Stimulated activated CD8-positive, alpha-beta memory T cell treated with anti-CD3 and anti-CD28 coated beads, Interleukin-7, amount 100 ng/mL, for 1 hour (primary cell): ENCODE measurements at places on chromosomes 6 and 20.

DNA sequence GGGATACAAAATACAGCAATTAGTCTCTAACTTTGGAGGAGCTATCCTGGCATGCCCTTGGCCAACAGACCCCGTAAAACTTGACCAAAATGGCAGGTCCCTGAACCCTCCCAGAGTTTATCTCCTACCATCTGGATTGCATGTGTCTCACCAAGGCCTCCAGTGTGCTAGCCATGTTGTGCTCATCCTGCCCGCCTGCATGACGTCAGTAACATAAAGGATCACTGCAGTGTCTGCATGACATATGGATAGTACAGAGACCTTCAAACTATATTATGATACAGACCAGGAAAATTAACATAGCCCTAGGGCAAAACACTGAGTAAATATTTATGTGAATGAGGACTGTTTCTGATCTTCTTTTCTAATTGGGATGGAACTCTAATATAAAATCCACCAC, 25.3 kb downstream of the CPXM1 start:
- DNase-seq = no peak

GRCh38 chr6:112245511-112246203, 8.7 kb downstream of the LAMA4 start:
- DNase-seq = no peak

DNA sequence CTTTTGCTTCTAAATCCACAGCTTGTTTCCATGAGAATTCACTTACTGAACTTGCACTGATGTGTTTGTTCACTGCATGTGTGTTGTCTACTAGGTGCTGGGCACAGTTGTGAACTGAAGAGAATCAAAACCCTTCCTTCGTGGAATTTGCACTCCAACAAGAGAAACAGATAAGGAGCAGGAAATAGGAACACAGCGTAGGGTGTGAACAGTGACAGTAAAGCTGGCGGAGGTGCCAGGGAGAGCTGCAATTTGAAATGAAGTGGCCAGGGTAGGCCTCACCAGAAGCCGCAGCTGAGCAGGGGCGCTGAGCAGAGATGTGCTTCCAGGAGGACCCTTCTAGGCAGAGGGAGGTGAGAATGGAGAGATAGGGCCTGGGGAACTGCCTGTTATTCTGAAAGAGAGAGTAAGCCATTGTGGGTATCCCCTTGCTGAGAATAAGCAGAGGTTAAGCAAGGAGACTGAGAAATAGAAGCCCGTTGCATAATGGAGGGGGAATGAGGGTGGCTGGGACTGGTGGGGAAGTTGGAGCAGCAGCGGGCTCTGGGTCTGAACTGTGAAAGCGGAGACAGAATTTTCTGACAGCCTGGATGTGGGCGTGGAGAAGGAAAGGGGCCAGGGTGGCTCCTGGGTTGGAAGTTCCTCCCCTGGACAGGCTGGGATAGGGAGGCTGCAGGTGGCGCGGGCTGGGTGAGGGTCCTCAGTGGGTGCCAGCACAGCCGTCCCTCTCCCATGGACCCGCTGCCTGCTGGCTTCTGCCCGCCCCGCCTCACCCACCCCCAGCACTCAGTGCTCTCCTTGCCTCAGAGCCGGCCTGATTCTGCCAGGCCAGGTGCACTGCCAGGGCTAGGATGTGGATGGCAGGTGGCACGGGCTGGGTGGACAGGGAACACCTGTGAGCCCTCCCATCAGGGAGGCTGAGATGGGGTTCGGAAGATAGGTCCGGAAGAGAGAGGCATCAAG, 114.7 kb upstream of the AFDN start:
- no peak for DNase-seq

- DNase-seq = no peak
Observed at GRCh38 chr6:161214722-161215121, 59.1 kb downstream of the AGPAT4 start.

GRCh38 chr6:44456070-44456965, 68.8 kb downstream of the CDC5L start:
- DNase-seq = no peak

DNA sequence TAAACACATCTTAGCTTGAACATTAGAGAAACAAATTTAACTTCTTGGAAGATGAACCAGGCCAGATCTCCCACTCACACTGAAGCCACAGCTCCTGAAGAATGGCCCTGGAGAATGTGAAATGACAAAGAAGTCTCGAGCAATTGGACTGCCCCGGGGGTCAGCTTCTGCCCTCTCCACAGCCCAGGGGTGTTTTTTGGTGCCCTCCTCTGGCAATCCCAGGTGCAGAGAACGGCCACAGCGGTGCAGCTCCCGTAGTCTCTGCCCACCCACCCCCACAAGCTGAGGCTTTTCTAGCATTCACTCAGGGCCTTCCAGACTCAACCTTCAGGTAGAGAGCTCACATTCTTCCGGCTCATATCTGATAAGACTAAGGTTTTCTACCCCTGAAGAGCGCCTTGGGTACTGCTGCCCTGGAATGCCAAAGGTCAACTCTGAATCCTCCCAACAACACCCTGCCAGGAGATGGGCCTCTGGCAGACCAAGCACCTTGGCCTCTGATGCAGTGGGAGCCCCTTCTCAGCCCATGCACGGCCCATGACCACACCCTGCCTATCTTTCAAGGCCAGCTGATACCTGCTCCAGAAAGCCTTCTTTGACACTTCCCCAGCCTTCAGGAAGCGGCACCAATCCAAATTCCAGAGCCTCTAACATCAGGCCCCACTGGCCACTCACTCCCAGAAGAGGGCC, 208.3 kb downstream of the SYNDIG1 start:
- no peak for DNase-seq

DNA sequence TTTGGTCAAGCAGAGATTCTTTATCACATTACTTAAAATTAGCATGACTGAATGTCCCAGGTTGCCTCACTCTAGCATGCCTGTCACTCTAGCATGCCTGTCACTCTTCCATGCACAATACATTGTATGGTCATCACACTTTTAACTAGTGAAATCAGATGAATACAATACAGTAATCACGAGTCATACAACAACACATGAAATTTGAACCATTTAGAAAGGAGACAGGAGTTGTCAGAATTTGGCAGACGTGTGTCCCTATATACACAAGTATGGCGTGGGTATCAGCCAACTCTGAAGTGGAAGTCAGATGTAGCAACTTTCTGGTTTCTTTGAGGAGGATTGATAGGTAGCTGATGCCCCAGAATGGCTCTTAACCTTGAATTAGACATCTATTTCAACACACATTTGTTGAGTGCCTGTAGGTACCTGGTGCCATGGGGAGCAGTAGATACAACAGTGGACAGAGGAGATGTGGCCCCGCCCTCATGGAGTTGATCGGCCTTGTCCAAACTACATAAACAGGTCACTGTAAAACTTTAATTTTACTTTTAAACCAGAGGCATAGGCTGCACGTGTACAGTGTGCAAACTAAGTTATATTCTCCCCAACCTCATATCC, 116.1 kb upstream of the TIAM2 start:
- no peak for DNase-seq

- DNase-seq = no peak
Observed at GRCh38 chr6:127328043-127328609, 15.3 kb downstream of the ECHDC1 start.

GRCh38 chr6:81075974-81076373, 676.5 kb downstream of the TENT5A start:
- no peak for DNase-seq

DNA sequence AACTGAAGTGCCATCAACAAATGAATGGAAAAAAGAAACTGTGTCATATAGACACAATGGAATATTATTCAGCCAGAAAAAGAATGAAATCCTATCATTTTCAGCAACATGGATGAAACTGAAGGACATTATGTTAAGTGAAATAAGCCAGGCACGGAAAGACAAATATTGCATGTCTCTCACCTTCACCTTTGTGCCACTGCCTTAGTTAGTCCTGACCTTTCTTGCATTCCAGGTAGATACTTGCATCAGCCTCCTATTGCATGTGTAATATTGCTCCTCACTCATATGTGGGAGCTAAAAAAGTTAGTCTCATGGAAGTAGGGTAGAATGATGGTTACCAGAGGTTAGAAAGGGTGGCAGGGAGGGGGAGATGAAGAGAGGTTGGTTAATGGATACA, 14.9 kb downstream of the NOTCH4 start:
- DNase-seq = no peak

DNA sequence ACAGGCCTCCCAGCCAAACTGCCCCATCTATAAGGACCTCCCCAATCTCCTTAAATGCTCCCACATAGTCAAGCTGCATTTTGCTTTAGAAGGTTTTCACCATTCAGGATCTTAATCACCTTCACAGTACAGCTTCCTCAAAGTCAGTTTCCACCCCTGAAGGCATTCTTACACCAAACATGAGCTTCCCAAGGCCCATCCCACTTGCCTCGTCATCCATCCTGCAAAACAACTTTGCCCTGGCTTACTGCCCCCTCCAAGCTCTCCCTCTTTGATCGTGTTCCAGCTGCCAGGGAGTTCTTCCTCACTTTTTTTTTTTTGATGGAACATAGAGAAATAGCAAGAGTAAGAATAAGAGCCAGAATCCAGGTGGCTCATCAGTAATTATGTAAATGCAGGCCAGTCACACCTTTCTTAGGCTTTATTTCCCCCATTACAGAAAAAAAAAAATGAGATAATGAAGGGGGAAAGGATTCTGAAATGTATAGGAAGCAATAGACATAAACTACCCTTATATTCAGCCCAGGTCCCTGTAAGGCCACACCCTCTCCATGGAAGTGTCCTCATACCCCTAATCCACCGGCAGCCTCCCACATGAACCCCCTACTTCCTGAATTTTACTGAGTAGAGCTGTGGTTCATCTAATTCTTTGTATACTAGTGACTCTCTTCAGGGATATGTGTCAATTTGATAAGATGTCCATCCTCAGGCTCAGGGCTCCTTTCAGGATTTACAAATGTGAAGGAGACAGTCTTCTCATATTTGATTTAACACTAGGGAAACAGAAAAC, 12.7 kb downstream of the TRIM27 start:
- DNase-seq = no peak

DNA sequence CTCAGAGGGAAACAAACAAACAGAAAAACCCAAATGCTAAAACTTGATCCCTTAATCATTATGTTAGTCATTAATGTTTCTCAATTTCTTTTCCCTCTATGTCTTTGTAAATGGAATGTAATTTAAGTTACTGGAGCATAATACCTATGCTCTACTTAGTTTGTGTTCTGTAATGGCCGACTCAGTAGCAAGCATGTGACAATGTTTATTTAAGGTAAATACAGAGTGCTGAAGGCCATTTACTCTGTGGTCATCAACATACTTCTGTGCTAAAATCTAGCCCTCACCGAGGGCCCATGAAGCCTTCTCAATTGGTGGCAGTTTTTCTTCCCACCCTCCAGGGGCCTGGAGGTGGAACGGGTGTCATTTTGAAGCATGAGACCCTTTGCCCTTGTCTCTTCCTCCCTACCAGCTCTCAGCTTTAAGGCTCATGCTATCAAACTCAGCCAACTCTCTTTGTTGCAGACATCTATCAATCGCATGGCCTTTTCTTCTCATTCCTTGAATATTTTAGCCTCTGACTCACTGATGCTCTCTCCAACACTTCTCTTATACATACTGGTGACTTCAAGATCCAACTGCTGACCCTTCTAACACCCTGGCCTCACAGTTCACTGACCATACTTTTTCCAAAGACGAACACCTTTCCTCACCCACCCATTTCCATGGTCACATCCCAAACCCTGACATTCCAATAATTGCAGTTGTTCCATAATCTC, 48.2 kb downstream of the STX7 start:
- no peak for DNase-seq

GRCh38 chr20:33124261-33124660, 43.7 kb upstream of the BPIFA2 start:
- DNase-seq = no peak

- no peak for DNase-seq
Observed at GRCh38 chr6:132763269-132763668, 5.6 kb upstream of the VNN2 start.

DNA sequence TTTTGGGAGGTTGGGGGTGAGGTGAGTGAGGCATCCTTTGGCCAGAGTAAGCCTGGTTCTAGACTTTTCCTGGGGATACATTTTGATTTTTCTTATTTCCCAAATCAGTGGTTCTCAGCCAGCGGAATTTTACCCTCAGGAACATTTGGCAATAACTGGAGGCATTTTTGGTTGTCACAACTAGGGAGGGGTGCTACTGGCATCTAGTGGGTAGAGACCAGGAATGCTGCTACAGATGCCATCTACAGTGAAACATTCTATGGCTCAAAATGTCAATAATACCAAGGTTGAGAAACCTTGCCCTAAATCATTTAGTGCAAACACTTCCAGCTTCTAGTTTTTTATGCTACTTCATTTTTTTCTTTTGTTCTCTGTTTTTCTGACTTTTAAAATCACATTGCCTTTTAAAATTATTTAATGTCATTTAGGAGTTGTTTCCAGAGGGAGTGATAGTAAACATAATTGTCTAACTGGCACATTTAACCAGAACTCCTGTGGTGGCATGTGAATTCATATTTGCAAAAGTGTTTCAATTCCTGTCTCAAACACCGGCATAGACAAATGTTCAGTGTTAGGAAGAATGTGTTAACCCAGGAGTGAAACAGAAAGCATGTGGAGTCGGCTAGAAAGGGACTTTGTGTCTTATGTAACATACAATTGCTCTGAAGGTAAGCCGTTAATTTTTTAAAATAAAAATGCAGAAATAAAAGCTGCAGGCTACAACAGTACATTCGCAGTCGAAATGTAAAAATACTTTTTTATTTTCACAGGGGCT, 59.0 kb downstream of the QRSL1 start:
- no peak for DNase-seq

DNA sequence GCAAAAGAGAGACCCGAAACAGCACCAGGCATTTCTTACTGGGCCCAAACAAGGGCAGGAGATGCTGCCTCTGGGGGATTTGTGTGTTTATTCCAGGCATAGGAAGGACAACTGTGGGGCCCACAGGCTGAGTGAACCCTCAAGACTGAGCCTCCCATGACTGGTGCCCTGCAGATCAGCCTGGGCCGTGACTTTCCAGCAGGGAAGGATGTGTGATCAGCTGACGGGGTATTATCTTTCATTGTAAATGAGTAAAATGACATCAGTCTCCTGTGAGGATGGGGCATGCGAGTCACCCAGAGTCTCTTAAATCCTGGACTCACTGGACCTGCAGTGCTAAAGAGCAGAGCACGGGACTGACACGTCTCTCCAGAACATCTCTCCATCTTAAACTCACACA, 3.9 kb upstream of the TEAD3 start:
- DNase-seq = no peak

GRCh38 chr6:55576811-55577210, 2.2 kb downstream of the HMGCLL1 start:
- DNase-seq = no peak

GRCh38 chr6:111503660-111504059, 20.6 kb upstream of the REV3L start:
- no peak for DNase-seq

DNA sequence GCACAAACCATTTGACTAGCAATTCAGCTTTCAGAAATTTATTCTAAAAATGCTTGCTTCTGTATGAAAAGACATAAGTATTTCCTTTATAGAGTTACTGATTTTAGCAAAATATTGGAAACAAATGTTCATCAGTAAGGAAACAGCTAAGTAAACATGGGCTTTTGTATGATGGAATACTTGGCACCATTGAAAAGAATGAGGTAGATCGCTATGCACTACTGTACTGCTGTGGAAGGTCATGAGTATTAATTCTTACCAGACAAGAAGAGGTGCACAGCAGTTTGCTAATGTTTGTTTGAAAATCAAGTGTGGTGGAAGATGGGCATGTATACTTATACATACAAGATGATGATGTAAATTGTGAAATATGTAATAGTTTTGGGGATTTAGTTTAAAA, 73.0 kb downstream of the FARS2 start:
- no peak for DNase-seq
